ENCODE measurements at places on chromosomes 4 and X.

- no peak for DNase-seq
These were observed 79.3 kb downstream of the TEX13C start for GRCh38 chrX:125398959-125399440.

DNA sequence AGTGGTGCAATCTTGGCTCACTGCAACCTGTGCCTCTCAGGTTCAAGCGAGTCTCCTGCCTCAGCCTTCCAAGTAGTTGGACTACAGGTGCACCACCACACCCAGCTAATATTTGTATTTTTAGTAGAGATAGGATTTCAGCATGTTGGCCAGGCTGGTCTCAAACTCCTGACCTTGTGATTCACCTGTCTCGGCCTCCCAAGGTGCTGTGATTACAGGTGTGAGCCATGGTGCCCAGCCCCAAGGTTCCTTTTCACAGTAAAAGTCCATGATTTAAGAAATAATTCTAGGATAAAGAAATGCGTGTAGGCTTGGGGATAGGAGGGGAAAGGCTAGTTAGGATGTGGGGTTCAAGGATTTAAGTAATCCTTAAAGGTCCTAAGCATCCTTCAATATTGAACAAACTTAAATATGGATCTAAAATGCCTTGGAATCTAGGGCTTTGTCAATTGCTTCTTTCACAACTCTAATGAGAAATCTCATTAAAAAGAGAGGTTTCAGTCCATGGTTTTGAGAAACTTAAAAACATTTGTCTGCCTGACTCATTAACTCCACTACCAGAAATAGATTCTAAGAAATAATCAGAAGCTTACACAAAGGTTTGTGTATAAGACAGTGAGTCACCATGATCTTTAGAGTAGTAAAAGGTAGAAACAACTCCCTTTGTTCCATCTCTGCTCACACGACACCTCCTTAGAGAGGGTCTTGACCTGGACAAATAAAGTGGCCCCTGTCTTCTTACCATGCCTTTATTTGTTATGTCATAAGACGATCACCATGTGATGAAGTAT is 203.2 kb downstream of the PTTG2 start:
- DNase-seq, result no peak

DNA sequence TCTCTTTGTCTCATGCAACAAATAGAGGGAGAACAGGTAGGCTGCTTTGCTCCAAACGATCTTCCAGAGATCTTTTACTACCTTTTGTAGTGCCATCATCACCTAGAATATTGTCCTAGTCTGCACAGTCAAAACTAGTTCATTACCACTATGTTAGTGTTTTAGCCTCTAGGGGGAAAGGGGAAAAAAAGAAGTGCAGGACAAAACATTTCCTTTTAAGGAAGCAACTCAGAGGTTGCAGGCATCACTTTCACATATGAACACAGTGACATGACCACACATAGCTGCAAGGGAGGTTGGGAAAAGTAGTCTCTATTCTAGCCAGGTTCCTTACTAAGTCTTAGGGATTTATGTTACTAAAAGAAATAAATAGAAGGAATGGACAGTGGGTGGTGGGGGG is 39.3 kb upstream of the RAP2C start:
- DNase-seq, result no peak

GRCh38 chr4:84482564-84483563 is 16.2 kb downstream of the NKX6-1 start:
- no peak for DNase-seq

DNA sequence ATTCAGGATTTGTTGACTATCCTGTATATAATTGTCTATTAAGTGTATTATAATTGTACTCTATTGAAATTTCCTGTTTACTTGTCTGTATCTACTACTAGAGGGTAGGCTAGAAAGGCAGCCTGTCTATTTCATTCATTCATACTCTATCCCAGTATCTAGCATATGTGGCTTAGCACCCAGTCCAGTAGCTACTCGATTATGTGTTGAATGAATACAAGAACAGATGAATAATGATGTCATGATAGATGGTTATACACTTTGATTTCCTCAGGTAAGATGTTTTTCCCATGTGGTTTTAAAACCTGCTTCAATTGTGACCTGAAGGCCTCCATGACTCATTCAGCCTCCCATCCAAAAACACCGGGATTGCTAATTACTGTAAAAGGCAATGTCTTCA is 68.0 kb downstream of the IL21 start:
- DNase-seq, result no peak

GRCh38 chr4:52051615-52052474 is 741 bp downstream of the SPATA18 start:
- no peak for DNase-seq

DNA sequence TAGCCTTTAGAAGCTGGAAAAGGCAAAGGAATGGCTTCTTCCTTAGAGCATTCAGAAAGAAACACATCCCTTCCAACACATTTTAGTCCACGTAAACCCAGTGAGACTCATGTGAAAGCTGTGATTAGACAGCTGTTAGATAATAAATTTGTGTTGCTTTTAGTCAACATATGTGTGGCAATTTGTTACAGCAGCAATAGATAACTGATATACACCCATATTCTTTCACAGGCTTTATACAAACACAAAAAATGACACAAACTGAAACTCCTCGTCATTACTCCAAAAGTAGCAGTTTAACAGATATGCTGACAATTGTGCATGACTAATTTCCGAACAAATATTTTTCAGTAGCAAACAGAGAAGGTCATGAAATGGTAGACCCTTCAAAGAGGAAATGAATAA is 65.3 kb downstream of the ANTXR2 start:
- DNase-seq, result no peak

DNA sequence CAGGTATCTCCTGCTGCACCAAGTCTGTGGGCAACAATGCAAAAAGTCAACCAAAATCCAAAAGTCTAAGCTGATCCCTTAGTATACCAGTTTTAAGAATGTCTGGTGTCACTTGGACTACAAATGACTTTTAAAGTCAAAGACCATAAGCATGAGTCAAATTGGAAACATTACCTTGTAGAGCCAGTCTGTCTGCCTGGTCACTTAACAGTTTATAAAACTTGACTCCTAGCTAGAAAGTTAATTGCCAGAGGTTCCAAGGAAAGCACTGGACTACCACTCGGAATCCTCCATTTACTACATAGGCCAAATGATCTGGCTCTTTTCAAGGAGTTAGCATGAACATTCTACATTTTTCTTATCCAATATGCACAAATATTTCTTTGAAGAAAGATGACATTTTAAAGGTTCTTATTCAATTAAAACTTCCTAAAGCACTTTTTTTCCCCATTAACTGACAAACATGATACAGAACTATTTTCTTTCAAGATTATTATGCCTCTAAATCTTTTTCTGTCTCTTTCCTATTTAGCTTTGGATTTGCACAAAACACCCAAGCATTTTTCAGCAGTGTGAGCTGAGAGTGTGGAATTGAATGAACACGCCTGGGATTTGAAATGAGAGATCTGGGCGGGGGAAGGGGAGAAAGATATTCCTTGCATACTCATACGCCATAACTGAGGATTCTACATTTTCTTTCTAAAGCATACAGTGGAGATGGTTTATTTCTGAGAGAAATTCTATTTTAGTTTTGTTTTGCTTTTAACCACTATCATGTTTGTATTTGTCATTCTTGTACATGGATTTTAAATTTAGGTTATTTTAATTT is 188.4 kb downstream of the SHROOM3 start:
- DNase-seq, result peak; percentile 18

DNA sequence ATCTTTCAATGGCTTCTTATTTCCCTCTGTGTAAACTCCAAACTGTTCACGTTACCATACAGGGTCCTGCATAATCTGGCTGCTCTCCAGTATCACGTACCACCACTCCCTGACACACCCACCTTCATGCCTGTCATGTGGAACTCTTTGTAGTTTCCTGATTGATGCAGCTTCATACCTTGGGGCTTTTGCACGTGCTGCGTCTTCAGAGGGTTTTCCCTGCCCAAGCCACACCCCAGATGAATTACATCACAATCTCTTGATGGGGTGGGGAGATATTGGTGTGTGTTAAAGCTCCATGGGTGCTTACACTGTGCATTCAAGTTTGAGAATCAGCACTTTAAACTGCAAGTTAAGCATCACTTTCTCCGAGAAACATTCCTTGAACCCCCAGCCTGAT is 101.9 kb downstream of the CT47B1 start:
- DNase-seq, result no peak

DNA sequence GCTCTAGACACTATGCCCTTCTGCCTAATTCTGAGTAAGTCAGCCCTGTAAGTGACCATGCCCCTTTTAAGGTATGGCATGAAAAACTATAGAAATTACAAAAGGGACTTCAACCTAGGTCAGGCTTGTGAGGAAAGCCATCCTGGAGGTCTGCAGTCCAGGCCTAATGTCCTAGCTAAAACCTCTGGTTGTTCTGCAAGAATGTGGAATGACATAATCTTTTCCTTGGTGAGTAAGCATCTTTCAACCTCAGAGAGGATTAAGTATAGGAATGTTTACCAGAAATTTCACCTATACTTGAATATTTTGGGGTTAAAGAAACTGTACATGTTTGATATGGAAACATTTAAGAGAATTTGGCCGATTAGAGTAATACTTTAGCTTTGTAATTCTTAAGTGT is 23.8 kb upstream of the HPSE start:
- DNase-seq, result no peak

GRCh38 chr4:70627620-70628019 is 924 bp upstream of the ENAM start:
- no peak for DNase-seq

DNA sequence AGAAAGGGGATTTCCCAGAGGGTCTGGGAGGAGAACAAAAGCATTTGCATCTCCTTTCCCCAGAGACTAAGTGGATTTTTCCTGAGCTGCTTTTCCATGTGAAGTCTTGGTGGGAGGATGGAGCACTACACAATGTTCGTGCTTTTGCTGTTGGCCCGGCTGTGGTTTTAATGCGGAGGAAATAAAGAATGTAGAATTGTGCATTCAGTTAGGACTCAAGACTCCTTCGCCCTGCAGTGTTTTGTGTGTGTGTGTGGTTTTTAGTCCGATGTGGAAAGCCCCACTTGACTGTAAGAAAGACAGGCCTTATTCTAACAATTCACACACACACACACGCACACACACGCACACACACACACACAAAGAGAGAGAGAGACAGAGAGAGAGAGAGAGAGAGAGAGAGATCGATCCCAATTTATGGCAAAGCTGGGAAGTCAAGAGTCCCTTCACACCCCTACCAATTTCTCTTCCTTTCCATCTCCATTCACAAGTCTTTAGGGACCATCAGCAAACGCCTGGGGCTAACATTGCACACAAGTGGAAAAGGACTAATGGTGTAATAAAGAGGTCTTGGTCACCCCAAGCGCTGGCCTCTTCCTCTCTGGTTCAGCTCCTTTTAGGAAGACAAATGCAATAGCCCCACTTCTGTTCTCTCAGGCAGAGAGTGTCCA is 44.2 kb downstream of the CLDN34 start:
- DNase-seq, result no peak

DNA sequence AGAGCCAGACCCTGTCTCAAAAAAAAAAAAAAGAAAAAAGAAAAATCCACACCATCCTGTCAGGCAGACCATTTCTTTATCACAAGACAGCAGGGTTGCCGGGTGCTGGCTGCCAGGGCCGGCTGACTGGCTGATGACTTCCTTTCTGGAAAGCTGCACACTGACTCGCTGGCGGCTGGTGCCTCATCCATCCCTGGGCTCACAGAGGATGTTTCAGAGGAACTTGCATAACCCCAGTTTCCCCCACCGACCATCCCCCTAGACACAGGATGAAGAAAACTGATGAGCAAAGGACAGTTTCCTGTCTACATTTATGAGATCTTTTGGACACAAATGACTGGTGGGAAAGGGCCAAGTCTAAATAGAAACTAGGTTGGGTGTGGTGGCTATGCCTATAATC is 14.1 kb downstream of the HPSE start:
- no peak for DNase-seq

DNA sequence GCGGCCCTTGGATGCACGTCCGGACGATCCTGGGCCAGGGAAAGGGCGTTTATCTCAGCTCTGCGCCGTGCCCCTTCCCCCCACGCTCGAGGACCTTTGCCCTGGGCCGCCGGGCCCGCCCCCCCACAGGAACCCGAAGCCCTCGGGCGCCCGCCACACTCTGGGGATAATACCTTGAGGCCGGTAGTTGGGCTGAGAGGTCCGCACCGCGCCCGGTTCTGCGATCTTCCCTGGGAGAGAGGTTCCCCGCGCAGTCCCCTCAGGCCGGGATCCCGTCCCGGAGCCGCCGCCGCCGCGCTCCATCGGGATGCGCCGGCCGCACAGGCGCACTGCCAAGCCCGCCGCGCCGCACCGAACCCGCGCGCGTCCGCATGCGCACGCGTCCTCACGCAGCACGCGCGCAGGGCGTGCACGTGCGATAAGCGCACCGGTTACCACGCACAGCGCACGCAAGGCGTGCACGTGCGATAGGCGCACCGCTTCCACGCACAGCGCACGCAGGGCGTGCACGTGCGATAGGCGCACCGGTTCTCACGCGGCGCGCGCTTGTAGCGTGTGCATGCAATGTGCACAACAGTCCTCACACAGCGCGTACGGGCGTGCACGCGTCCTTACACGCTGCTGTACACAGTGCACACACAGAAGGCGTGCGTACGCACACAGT is at the start of gene MAP7D2:
Gene MAP7D2 (minus strand): TSS at position 331 of the 664 bp plus-strand sequence. CDS start 28 bp downstream, at position 303.
- no peak for DNase-seq

- no peak for DNase-seq
These were observed 2183.2 kb upstream of the AGA start for GRCh38 chr4:179625406-179625805.

DNA sequence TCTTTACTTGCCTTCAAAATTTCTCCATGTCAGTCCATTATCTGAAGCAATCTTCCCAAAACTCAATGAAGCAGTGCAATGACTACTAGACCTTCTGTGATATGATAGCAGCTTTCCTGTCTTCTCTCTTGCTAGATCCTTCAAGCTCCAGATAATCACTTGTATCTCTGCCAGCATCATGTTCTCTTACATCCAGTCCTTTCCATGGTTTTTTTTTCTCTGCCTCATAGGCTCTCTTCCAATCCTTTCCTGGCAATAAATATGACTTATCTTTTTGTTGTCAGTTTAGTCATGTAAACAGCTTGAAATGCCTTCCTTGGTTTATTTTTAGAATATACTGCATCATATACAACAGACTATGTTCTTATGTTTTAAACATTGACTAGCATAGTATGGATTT is 193.5 kb downstream of the CFAP299 start:
- DNase-seq, result no peak

DNA sequence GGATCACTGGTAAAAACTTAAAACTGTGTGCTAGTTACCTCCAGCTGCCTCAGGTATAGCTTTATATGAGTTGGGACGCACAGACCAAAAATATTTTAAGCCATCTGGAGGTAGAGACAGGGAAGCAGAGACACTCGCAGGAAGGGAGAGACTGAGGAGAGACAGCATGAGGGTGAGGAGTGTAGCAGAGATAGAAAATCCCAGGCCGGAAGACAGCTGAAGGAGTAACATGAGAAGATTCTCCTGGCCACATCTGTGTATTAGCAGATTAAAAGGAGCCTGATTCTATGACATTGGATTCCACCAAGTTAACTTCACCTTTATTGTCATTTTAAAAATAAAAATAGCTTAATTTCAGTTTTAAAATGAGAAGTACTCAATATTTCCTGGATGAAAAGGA is 84.3 kb downstream of the PDLIM5 start:
- DNase-seq, result no peak

GRCh38 chr4:40190880-40191815 is 5.7 kb upstream of the RHOH start:
- DNase-seq, result no peak
